Foreskin fibroblast (primary cell): ENCODE measurements at places on chromosomes 16 and 17.

GRCh38 chr17:55124730-55125360 lies 139.9 kb upstream of the HLF start:
- DNase-seq = no peak

DNA sequence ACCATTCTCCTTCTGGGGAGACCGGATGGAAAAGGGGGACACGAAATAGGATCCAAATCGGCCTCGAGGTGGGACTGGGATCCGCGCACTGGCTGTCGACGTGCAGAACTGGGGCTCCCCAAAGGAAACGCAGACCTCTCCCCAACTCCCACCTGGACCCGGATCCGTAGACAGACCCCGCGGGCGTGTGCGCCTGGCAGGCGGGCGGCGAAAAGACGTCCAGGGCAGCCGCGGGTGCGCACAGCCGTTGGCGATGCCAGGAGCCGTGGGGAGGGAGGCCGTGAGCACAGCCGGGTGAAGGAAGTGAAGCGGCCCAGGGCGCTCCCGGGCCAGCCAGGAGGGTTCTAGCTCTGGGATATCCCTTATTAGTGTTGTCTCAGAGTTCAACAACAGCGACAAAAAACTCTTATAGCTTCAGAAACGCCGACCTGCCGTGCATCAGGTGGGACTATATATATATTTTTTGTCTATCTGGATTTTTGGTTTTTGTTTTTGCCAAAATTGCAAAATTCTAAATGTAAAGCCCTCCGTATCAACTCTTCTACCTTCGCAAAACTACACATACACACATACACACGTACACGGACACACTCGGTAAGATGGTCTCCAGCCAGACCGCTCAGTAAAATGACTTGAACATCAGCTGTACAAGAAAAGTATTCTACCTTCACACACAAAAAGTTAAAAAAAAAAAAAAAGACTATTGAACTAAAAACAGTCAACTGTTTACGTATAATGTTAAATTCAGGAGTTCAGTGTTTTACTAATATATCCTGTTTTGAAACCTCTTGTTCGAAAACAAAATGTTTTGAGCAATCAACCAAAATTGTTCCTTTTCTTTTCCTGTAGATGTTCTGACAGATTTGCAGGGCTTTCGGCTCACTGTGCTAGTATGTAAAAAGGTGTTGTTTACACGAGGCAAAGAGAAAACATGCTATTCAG lies 5.2 kb upstream of the AATF start:
- DNase-seq = no peak

DNA sequence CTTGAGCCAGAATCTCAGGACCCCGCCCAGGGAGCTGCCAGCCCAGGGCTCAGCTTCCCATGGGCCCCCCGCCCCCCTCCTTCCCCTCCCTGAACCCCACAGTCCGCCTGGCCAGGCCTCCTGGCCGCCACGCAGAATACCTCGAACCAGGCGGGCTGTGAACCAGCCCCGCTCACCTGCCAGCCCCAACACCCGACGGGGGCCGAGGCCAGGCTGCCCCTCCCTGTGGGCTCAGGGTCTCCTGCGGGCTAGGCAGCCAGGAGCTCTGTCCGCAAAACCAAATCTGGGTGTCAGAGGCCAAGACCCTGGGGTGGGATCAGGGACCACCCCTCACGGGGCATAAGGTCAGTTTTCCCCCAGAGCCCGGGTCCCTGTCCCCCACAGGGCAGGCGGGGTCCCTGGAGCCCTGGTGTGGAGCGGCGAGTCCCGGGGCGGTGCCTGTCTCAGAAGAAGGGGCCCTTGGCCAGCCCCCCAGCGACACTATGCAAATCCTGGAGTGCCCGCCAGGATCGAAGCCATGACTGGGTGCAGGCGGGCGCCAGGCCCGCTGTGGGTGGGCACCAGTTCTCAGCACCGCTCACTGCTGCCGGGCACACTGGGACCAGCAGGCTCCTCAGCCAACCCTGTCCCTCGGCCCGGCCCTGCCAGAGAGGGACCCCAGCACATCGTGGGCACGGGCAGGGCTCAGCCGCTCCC lies 6.4 kb upstream of the PRR35 start:
- DNase-seq = no peak

GRCh38 chr16:89117227-89117974 lies 23.7 kb downstream of the ACSF3 start:
- DNase-seq = no peak

DNA sequence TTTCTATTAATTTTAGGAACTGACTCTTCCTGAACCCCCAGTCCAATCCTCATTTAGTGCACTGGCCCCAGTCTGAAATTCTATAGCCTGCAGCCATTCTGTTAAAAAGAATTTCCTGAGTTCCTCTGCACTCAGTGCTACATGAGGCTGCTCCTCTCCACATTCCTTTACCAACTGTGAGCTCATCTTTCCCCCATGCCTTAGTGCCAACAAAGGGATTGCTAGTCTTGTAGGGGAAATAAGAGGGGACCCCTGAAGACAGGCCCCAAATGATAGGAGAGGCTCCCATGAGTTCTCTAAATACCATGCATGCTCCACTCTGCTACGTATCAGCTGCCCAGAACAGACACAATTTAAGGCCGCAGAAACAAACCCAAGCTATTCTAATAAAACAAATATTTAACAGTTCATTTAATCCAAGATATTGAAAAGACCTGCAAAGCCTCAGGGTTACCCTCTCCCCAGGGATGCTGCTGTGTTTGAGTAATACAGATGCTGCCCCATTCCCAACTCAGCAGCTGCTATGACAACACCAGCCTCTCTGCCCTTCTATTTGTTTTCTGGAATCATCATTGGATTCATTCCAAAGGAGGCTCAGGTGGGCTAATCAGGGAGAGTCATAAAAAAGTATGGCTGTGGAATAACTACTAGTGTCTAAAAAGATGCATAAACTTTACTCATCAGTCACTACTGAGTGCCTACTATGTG lies 228.5 kb downstream of the TOX3 start:
- DNase-seq = no peak
